ENCODE measurements at places on chromosomes 5 and 9. TPM values are rescaled to one million over a fixed set of nuclear protein-coding genes. Genes with fewer than 3 reads are reported as not detected.

The SGCD gene
- not detected for total RNA-seq

The LURAP1L gene
- not detected for total RNA-seq

The AK8 gene
- not detected for total RNA-seq

The ITGA2 gene
- total RNA-seq, result 4.0 TPM

The FAM169A gene
- total RNA-seq, result 3.6 TPM

The ANKDD1B gene
- total RNA-seq, result 0.07 TPM

- DNase-seq, result no peak
- peaks cover 22% of the 10 kb centered on the region for H3K4me1 ChIP-seq
- H3K27ac ChIP-seq, result no peak overlapping the region
- no peak overlapping the region for H3K4me3 ChIP-seq
Observed at GRCh38 chr9:126481862-126482261, 131.9 kb upstream of the LMX1B start.

GRCh38 chr5:132268769-132269551, 11.5 kb downstream of the PDLIM4 start:
- no peak overlapping the region for H3K27ac ChIP-seq
- H3K4me3 ChIP-seq, result no peak overlapping the region
